ENCODE measurements at places on chromosomes 7 and 10.

DNA sequence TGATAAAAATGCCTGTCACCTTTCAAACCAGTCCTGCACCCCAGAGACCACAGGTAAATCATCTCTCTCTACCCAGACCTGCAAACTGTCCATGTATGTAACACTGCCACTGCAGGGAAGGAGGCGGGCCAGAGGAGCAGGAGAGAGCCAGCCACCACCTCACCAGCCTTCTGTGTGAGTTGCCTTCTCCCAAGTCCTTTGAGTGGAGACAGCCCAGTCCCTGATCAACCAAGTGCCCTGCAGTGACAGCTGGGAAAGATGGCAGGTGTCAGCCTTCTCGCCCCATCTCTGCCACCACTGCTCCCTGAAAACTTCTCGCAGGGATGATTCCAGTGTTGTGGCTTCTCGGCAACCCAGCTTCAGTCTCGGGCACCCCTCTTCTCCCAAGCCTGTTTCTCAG lies 42.4 kb downstream of the MTURN start:
- no peak for DNase-seq

- no peak for DNase-seq
Observed at GRCh38 chr7:47358357-47358756, 223.6 kb downstream of the TNS3 start.

- no peak for DNase-seq
Observed at GRCh38 chr10:70843776-70844489, 28.2 kb downstream of the SGPL1 start.

DNA sequence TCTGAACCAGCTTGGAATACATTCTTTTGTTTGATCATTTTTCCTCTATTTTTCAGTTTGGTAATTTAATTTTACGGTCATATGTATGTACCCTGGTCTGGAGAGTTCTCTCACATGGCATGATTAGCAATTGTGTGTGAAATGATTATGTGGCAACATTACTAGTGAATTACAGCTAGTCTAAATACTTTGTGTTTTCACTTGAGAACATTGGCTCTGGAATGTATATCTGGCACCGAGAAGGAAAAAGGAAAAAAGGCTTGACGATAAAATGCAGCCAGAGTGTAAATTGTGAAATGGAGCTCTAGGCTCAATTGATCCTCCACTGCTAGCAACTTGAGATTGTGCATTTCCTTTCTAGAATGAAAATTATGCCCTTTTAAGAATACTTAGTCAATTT lies 397.2 kb downstream of the EXOC4 start:
- no peak for DNase-seq

GRCh38 chr7:128737867-128738385 lies 1.2 kb upstream of the CALU start:
- DNase-seq, result no peak

DNA sequence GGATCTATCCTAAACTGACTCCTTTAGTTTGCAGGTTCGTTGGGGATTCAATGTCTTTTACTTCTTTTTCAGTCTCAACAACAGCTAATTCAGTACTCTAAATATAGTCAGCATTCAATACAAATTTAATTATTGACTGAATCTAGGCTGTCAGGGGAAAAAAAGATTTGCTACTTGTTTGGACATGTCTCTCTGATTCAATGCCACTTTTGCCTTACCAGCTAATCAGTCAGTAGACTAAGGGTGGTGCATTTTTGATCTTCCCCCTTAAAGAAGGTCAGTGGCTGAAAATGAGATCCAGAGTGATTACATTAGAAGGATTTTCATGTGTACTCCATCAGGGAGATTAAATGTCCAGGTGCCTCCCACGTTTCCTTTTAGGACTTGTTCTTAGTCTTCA lies 145.1 kb downstream of the C1GALT1 start:
- DNase-seq, result no peak

DNA sequence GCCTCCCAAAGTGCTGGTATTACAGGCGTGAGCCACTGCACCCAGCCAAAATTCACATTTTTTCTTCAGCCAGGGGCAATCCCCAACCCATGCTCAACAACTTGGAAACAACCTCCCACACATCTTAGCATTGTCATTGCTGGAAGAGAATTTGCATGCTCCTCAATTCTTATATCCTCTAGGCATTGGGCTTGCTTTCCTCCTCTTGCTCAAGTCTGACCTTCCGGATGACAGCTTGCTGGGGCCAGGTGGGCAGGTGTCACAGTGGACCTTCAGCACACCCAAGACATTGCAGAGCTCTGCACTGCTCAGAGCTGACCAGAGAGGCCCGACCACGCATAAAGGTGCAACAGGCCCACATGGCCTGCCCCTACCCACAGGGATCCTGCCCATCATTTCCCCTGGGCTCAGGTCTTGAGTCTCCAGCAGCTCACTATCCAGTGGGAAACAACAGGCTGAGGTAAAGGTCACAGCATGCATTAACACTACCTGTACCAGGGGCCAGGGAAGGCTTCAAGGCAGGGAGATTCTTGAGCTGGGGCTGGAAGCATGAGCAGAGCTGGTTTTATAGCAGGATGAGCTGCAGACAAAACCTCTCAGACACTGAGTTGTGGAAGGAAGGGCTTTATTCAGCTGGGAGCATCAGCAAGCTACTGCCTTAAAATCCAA lies 6.8 kb upstream of the GPR15LG start:
- no peak for DNase-seq

- no peak for DNase-seq
Observed at GRCh38 chr7:27765841-27766240, 25.9 kb downstream of the TAX1BP1 start.

DNA sequence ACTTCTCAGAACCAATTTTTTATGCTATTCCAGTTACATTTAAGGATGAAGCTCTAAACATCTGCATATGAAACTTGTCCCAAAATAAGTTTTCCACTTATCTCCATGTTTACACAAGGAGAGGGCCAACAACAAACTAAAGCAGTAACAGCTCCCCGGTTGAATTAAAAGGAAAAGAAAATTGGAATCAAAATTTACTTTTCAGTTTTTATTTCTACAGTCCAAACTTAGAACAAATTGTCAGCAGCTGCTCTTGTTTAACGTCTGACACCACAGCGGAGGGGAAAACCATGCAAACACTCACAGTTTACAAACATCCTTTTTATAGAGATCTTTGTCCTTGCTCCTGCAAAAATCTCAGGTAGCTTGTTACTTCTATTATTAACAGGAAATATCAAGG lies 101.3 kb downstream of the COL28A1 start:
- DNase-seq, result no peak

GRCh38 chr10:63099734-63100133 lies 33.4 kb upstream of the NRBF2 start:
- DNase-seq, result no peak

DNA sequence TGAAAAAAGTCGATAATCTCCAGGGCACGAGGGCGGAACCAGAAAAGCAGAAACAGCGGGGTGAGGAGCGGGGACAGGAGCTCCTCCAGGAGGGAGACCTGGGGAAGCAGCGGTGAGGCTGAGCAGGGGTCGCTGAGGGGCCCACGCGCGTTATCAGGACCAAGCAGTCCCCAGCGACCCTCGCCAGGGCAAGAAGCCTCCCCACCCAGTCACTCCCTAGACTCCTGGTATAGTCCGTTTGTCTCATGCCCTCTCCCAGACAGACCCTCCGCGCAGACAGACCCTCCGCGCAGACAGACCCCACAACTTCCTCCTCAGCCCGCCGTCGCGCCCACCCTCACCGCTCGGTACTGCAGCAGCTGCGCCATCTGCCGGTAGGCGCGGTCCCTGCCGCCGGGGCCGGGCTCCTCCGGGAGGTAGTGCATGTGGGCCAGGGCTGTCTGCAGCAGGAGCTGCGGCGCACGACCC lies 6.3 kb downstream of the ATG9B start:
- peak; percentile 80 for DNase-seq

DNA sequence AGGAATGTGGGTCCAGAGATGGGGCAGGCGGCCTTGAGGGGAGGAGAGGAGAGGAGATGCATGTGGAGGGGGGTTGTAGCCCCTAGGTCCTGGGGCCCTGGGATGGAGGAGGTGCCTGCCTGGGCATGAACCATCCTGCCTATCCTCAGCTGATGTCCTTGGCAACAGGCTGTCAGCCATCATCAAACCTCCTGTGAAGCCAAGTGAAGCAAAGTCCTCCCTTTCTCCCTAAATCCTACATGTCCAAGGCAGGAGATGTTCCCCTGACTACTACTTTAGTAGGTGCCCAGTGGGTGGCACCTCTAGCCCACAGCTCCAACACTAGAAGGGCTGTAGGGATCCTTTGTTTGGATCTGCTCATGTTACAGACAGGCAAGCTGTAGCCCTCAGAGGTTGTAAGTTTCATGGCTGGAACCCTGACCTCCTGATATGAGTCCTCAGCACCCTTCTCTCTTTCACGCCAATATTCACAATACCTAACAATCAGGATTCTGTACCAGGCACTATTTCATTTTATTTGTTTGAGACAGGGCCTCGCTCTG lies 66.6 kb upstream of the SYPL1 start:
- DNase-seq, result no peak

DNA sequence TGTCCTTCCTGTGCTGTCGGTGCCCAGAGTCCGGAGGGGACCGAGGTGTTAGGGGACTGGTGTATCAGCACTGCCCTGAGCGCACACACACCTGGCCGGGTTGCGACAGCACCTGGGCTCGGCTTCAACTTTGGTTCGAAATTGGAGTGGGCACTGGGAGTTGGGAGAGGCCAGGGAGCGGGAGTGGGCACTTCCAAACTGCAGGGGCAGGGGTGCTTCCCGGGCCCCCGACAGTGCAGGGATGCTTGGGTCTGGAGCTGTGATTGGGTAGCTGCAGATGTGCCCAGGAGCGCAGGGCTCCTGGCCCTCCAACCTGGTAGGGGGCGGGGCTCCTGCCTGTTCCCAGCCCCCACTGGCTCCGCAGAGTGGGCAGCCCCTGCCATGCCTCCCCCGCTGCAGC lies 7.7 kb downstream of the BBS9 start:
- DNase-seq, result no peak

DNA sequence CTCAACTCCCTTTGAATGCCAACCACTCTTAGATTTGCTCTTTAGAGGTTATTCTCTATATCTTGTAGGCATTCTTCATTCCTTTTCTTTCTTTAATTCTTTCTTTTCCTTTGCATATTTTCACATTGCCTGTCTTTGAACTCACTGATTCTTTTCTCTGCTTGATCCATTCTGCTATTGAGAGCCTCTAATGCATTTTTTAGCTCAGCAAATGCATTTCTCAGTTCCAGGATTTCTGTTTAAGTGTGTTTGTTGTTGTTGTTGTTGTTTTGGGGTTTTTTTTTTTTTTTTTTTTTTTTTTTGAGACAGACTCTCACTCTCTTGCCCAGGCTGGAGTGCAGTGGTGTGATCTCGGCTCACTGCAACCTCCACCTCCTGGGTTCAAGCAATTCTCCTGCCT lies 71.6 kb downstream of the FBXL13 start:
- DNase-seq, result no peak

- DNase-seq, result no peak
Observed at GRCh38 chr7:85160223-85160622, 26.6 kb downstream of the SEMA3D start.

DNA sequence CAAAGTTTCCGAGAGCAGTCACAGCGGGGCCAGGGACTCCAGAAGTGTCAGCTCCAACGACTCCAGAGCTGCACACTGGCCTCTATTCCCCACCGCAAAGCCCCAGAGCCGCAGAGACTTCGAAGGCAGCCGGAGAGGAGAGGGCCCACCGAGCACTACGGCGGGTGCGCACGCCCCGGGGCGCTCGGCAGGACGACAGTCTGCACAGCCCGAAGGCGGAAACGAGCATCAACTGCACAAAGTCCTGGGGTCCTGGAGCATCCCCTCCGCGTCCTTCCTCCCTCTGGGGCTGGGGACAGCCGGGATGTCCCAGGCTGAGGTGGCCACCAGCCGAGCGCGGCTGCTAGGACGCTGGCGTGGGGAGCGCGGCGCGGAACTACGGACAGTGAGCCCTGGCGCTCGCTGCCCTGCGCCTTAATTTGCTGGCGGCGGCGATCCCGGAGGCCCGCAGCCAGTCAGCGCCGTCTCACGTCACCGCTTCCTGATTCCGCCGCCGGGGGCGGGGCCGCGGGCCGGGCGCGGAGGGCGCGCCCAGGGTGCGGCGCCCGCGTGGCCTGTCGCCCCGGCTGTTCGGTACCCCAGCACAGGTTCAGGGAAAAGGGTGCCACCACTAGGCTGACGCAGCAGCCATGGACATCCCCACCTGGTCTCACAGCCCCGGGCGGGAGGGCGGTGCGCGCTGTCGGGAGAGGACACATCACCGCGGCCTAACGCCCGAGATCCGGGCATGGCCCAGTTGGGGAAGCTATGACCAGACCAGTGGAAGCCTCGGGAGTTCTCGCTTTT lies at the start of gene TBX20:
Gene TBX20 (minus strand): TSS at position 391 of the 786 bp plus-strand sequence. CDS start 480 bp downstream, outside the sequence.
- DNase-seq, result no peak

- DNase-seq, result no peak
Observed at GRCh38 chr7:1151156-1151555, 8.8 kb downstream of the ZFAND2A start.

DNA sequence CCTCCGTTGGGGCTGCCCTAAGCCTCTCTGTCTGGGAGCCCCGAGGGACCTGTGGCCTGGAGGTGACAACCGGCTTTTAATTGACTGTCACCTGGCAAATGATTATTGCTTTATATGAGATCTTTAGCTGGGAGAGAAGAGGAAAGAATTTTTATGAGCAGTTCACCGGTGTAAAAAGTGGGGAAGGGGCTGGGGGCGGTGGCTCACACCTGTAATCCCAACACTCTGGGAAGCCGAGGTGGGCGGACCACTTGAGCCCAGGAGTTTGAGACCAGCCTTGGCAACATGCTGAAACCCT lies 2.6 kb upstream of the COX19 start:
- no peak for DNase-seq

DNA sequence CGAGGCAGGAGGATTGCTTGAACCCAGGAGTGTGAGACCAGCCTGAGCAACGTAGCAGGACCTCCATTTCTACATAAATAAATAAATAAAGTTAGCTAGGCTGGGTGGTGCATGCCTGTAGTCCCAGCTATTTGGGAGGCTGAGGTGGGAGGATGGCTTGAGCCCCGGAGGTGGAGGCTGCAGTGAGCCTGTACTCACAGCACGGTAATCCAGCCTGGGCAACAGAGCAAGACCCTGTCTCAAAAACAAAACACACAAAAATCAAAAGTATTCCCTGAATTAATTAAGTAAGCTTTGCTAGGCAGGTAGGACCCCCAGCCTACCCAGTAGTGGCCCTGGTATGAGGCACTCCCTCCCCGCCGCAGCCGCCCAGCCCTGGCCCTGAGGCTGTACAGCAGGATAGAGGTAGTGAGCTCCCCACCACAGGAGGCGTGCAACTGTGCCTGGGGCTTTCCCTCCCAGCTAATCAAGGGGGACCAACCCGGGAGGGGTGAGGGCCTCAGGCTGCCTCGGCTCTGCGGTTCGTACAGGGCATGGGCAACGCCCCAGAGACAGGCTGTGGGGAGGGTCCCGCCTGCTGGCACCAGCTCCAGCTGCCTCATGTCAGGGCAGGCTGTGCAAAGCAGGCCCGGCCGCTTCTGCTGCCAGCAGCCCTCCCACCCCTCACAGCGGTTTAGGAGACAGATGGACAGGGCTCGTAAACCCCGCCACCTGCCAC lies 1.0 kb upstream of the CYP2W1 start:
- no peak for DNase-seq

All from effector memory CD8-positive, alpha-beta T cell (primary cell).